ENCODE measurements at places on chromosomes 11 and 22. TPM values are rescaled to one million over a fixed set of nuclear protein-coding genes. Genes with fewer than 3 reads are reported as not detected.

UCP3 gene
- 1.4 TPM for total RNA-seq

RNF26 gene
- 44.8 TPM for total RNA-seq

FAM227A gene
- total RNA-seq, result 1.1 TPM

MGAT3 gene
- 0.36 TPM for total RNA-seq

BEST1 gene
- total RNA-seq, result 4.6 TPM

Data from A549 treated with DMSO at 1 μM for 4 hours (cell line).